Thyroid gland (tissue), 4 donors: ENCODE measurements at places on chromosomes 6 and 20. TPM values are rescaled to one million over a fixed set of nuclear protein-coding genes. Genes with fewer than 3 reads are reported as not detected.

DNA sequence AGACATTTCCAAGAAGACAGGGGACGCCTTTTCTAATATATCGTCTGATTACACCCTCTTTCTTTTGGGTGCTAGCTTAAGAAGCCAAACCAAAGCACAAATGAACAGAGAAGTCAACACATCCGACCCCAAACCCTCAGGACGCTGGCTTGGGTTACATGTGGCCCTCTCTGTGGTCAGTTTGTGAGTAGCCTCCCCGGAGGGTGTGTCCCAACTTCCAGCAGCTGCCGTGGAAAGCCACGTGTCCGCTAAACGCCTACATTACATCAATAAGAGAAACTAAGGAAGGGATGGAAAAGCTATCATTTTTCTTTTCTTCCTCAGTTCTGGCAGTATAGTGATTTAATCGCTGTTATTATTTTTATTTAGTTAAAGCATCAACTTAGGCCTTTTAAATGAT is 487 bp upstream of the BMP6 start:
- DNase-seq = no peak
- peaks cover 30% of the 10 kb centered on the region for H3K4me1 ChIP-seq
- no peaks in the 10 kb centered on the region for H3K36me3 ChIP-seq
- no peak overlapping the region for H3K27ac ChIP-seq
- H3K27me3 ChIP-seq = peaks cover 28% of the 10 kb centered on the region

GRCh38 chr6:111564482-111564945 is 41.2 kb downstream of the TRAF3IP2 start:
- peak; percentile 53 for DNase-seq
- H3K27ac ChIP-seq = peak overlapping the region; percentile 77
- no peaks in the 10 kb centered on the region for H3K27me3 ChIP-seq
- H3K4me1 ChIP-seq = peaks cover 32% of the 10 kb centered on the region

GRCh38 chr20:20823476-20823881 is 111.0 kb upstream of the RALGAPA2 start:
- no peak for DNase-seq
- H3K27me3 ChIP-seq = no peaks in the 10 kb centered on the region
- no peak overlapping the region for H3K4me3 ChIP-seq

GRCh38 chr20:25193843-25194242 is 1.7 kb upstream of the ENTPD6 start:
- H3K27ac ChIP-seq = no peak overlapping the region
- no peaks in the 10 kb centered on the region for H3K27me3 ChIP-seq
- no peaks in the 10 kb centered on the region for H3K36me3 ChIP-seq
- H3K4me1 ChIP-seq = peaks cover 13% of the 10 kb centered on the region
- H3K4me3 ChIP-seq = no peak overlapping the region
- DNase-seq = no peak

The FOXC1 gene
- total RNA-seq = 3.8 TPM
